NCI-H1092 treated with DMSO at 0.1 percent for 48 hours (cell line): ENCODE measurements at places on chromosomes 2 and 18.

DNA sequence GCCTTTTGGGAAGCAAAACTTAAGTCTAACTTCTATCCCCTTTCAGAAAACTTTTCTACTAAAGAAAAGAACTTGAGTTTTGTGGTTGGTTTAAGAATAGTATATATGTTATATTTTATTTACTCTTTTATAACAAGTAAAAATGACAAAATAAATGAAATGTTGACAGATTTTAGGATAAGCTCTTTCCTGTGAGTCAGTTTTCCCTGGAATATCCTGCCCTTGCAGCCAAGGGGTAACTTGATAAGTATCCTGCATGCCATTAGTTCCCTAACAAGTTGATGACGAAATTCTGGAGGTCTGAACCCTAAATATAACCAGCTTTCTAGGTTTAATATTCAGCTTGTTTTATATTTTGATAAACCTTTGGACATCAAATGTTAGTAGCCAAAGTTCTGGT lies 7.3 kb upstream of the HTR2B start:
- DNase-seq, result no peak

DNA sequence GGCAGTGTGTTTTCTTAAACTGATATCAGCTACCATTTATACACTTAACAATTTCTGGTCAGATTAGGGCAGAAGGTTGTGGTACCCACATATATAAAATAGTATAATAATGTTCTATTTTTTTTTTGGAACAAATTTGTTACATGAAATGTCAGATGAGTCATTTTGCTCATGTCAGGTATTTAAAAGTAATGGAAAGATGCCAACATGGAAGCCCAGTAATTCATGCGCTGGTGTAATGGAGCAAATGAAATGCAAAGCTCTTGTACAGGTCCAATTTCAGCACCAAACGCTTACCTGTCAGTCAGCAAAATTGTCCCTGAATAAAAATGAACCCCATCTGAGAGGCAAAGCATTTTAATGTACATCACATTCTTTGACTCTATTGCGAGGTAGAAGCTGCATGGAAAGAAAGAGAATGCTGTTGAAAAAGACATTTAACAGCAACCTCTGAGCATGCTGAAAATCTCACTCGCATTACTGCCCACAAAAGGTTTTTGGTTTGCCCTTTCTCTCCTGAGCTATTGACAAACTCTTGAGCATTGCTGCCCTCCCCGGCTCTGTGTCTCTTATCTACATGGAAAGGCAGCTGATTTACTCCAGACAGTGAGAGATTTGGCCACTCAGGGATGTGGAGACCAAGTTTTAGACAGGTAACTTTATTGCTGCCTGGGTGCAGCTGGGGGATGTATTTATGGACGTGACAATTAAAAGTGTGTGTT lies 217.5 kb downstream of the CAMKMT start:
- DNase-seq, result no peak

- DNase-seq, result no peak
Measured at GRCh38 chr2:132448331-132448730, 31.7 kb downstream of the GPR39 start.

- DNase-seq, result no peak
Measured at GRCh38 chr2:127017548-127017947, 89.4 kb downstream of the BIN1 start.

GRCh38 chr2:37366773-37367172 lies 22.3 kb downstream of the QPCT start:
- DNase-seq, result no peak

GRCh38 chr18:10169064-10169562 lies 255.3 kb downstream of the VAPA start:
- peak; percentile 60 for DNase-seq

GRCh38 chr2:173909846-173910245 lies 55.3 kb downstream of the SP3 start:
- DNase-seq, result no peak

DNA sequence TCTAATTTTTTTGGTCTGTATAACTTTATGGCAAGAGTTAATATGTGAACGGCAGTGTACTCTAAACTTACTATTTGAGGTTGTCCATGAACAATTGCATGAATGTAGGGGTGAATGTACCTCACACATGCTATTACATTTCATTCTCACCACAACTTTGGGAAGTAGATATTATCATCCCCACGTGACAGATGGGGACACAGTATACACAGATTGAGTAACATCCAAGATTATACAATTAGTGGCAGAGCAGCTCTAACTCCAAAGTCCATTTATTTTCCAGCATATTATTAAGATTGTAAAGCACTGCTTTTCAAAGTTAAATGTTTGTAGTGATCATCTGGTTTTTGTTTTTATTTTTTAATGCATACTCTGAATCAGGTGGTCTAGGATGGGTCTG lies 622.1 kb upstream of the ZEB2 start:
- DNase-seq, result no peak

DNA sequence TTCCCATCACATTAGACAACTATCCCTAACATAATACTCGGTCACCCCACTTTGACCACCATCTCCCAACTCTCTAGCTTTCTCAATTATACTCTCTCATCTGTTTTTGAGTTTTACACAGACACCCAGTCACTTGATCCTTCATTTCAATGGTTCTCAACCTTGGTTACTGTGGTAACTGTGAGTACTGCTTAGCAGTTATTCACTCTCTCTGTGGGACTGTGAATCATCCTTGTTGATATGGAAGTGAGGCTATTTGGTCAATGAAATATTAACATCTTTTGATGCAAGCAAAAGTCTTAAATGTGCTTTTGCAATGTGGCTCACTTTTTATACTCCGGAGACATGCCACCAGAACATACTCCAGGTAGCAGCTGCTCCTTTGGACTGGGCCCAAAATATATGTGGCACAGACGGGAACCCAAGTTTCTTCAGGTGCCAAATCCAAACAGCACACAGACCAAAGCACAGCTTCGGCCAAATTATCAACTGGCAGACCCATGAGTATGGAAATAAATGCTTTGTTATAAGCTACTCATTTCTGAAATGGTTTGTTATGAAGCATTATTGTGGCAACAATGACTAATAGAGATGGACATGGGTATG lies 75.0 kb upstream of the SLC25A52 start:
- DNase-seq, result no peak

DNA sequence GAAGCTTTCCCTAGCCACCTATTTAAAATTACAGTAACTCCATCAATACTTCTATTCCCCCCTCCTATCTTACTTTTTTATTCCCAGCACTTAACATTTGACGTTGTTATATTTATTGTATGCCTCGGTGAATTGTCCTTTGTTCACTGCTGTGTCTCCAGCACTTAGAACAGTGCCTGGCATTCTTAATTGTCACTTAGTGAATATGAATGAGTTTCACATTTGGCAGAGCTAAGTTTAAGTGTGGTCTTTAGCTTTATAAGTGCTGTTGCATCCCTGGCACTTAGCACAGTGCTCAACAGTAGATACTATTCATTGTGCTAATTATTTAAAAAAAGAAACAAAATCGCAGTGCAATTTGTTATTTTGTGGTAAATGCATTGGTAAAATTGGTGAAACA lies 1.7 kb downstream of the RMP24 start:
- DNase-seq, result no peak

DNA sequence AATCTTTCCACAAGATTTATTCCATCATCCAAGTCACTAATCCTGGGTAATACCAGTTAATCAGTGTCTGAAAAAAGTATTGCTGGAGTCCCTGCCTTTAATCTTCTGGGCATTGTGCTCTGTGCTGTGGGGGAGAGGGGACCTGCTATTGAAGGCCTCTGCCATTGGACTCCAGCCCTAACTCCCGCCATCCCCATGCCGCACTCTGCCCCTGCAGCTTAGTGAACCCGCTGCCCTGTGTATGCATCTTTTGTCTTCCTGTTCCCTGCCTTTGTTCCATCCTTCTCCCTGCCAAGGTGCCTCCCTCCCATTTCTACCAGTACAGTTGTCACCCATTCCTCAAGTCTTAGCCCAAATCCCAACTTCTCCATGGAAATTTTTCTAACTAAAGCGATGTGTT lies 113.8 kb upstream of the EPAS1 start:
- DNase-seq, result no peak

- no peak for DNase-seq
Measured at GRCh38 chr2:6993936-6994335, 76.7 kb downstream of the RNF144A start.

DNA sequence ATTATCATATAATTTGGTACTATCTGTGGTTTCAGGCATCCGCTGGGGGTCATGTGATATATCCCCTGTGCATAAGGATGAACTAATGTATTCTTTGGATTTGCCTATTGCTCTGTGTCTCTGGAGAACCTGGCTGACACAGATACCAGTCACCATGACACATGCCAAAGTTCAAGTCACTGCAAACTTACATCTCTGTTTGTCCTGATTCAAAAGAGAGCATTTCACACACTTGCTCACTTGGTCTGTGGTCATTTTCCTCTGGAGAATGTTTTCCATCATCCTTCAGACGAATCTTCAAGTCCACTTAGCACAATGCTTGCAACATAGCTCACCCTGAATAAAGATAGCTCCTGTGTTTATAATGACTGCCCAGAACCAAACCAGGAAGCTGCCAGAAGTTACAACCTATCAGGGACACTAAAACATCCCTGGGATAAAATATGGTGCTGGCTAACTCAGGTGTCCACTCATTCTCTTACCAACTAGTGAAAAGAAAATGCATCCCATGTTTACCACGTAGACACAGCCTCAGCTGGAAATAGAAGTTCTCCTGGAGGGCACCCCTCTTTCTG lies 18.1 kb downstream of the SULT1C3 start:
- no peak for DNase-seq

DNA sequence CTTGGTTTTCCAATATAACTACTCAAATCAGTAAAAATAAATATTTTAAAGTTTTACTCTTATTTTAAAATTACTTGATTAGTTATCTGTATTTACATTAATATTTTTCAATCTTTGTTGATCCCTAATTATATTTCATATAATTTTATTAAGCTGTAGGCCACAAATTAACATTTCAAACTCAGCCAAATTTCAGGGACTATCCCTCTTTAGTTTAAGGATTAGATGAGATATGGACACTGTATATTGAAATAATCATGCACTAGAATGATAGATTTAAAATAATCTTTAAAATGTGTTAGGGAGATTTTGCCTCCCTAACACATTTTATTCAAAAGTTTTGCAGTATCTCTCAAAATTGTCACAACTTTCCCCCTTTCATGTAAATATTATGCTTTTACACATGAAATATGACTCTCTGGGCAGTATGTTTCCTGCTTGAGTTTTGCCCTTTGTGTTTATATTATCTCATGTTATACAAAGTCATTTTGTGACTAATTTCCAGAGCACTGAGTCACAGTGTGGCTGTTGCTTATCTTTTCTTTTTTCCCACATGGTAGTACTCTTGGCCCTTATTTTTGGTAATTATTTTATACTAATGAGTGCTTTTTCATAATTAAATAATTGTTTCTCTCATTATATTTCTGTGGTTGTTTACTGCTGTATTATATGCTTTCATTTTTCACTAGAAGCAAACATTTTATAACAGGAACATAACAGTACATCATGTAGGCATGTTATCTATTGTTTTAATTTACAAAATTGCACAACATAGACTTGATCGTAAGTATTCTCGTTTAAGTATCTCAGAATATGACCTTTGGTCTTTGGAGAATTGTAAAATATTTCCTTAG lies 1.2 kb downstream of the TFPI start:
- DNase-seq, result no peak

- no peak for DNase-seq
Measured at GRCh38 chr18:49731421-49731841, 81.9 kb downstream of the ACAA2 start.

- no peak for DNase-seq
Measured at GRCh38 chr18:58819051-58819450, 45.6 kb upstream of the ZNF532 start.

- DNase-seq, result no peak
Measured at GRCh38 chr2:9203876-9204275, 2.7 kb upstream of the ASAP2 start.

DNA sequence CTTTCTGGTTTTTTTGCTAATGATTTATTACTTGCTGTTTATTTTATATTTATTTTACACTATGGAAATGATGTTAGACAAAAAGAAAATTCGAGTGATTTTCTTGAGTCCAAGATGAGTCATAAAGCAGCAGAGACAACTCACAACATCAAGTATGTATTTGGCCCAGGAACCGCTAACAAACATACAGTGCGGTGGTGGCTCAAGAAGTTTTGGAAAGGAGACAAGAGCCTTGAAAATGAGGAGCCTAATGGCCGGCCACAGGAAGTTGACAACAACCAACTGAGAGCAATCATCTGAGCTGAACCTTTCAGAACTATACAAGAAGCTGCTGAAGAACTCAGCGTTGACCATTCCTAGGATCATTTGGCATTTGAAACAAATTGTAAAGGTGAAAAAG lies 594.1 kb downstream of the SATB2 start:
- no peak for DNase-seq

GRCh38 chr2:62410015-62410453 lies 96.0 kb downstream of the TMEM17 start:
- DNase-seq, result no peak
